AG08396 (cell line): ENCODE measurements at places on chromosomes 12 and 14.

DNA sequence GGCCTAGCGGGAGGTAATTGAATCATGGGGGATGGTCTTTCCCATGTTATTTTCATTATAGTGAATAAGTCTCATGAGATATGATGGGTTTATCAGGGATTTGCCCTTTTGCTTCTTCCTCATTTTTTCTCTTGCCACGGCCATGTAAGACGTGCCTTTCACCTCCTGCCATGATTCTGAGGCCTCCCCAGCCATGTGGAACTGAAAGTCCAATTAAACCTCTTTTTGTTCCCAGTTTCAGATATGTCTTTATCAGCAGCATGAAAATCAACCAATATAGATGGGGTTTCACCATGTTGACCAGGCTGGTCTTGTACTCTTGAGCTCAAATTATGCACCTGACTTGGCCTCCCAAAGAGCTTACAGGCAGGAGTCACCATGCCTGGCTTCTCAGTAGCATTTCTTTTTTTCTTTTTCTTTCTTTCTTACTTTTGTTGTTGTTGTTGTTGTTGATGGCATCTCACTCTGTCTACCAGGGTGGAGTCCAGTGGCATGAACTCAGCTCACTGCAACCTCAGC is 33.2 kb downstream of the TSPAN19 start:
- DNase-seq: no peak

DNA sequence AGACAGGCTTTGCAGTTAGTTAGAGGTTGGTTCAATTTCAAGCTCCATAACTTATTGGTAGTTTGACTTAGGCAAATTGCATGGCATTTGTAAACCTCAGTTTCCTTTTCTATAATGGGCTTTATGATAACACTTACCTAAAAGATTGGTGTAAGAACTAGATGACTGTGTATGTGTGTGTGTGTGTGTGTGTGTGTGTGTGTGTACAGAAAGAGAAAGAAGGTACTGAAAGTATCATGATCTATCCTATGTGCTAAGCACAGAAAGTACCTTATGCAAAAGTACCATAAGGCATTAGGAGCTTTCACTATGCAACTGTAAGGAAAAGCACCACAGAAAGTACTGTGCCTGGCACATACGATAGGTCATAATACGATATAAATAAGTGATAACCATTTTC is 304.3 kb upstream of the KITLG start:
- no peak for DNase-seq

- no peak for DNase-seq
Observed at GRCh38 chr14:99522025-99522401, 40.8 kb downstream of the CCNK start.

GRCh38 chr14:20692116-20692751 is 3.7 kb downstream of the ANG start:
- no peak for DNase-seq

- no peak for DNase-seq
Observed at GRCh38 chr14:47220096-47220495, 455.3 kb downstream of the MDGA2 start.

DNA sequence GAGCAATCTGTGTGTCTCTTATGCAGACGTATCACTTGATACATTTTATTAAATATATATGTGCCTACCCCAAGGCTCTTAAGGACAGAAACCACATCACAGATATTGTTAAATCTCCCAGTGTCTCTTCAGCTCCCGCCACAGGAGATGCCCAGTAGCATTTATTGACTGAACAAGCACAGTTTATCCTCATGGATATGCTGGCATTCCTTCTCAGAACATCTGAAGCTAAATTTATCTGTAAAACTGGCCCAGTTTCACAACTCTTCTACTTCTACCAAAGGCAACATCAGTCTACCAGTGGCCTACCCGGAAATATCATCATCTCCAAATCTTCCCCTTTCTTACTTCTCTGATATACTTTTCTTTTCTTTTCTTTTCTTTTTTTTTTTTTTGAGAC is 10.7 kb downstream of the APOLD1 start:
- DNase-seq: no peak

GRCh38 chr12:10113920-10114319 is 15.1 kb upstream of the CLEC1A start:
- DNase-seq: no peak

DNA sequence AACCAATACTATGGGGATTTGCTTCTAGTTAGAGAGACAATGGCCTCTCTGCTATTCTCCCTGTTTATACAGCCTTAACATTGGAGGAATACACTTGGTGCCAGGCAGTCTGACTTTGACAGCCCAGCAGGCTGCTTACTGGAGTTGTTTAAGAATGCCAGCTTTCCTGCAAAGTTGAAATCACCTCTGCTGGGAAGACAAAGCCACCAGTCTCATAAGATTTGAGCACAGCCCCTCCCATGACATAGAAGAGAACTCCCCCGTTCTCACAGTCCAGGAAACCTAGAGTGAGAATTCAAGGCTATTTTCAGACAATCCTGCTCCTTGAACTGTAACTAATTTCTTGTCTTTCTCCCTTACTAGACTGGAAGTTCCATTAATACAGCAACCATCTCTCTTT is 21.1 kb upstream of the CATSPERB start:
- DNase-seq: no peak

DNA sequence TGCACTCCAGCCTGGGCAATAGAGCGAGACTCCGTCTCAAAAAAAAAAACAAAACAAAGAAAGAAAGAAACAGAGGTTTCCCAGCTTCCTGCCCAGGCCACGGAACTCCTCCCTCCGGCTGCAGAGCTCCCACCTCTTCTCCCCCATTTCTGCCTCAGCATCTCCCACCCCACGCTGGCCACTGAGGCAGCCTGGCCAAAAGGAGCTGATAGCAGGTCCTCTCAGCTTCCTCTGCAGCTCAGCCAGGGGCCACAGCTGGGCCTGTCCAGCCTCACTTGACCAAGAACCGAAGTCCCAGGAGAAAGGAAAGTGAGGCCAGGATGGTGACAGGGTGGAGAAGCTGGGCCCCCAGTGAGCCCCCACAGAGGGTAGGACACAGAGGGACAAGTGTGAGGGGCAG is 33.4 kb upstream of the CD9 start:
- no peak for DNase-seq

GRCh38 chr14:104239185-104239775 is 100.9 kb downstream of the KIF26A start:
- DNase-seq: no peak
